Activated CD8-positive, alpha-beta memory T cell treated with anti-CD3 and anti-CD28 coated beads, Interleukin-2, amount 50 U/mL, for 48 hours (primary cell): ENCODE measurements at places on chromosomes 12 and 14.
A peak's percentile ranks its signal among the peaks of the same experiment; 100 is the strongest.

DNA sequence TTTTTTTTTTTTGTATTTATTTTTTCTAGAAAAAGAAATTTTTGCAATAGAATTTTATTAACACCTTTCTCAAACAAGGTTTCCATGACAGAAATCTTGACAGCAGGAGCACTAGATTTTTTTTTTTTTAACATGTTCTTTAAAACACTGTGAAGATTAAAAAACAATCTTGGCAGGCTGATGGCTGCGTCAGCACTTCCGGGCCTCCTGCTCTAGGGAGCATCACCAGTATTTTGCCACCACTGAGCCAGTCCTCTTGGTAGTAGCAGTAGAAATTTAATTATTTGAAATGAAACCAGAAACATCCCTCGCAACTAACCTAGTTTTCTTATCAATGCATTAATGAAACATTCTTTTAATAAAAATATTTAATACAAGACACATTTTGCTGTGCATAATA is 99.6 kb downstream of the APAF1 start:
- DNase-seq, result no peak

- DNase-seq, result no peak
These were observed 9.8 kb upstream of the ABHD12B start for GRCh38 chr14:50862036-50862570.

DNA sequence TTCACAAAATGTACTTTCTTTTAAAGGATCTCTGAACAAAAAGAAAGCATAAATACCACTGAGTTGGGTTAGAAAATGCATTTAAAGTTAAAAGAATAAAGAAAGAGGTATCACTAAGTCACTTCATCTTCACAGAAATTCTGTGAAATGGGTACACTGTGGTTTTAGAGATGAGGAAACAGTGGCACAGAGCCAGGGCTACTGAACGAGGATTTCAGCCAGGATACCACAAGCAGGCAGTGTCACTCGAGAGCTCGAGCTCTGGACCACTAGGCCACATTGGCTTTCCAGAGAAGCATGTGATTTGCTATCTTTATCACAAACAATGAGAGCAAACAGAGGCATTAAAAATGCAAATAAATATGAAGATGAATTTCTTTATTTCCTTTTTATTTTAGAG is 51.0 kb downstream of the WDHD1 start:
- DNase-seq, result no peak

DNA sequence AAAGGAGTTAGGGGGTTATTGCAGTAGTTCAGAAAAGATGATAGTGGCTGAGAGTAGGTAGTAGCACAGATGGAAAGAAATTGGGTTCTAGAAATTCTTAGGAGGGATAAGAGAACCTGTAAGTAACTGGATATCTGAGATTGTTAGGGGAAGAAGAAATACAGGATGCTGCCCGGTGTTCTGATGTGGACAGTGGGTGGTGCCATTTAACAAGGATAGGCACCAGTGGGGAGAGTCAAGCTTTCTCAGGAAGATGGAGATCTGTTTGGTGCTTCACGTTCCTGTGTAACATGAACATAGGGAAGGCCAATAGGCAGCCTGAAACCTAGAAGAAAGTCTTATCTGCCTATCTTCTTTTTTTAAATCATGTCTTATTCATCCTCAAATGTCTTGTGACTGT is 245.9 kb downstream of the NPAS3 start:
- DNase-seq, result no peak

DNA sequence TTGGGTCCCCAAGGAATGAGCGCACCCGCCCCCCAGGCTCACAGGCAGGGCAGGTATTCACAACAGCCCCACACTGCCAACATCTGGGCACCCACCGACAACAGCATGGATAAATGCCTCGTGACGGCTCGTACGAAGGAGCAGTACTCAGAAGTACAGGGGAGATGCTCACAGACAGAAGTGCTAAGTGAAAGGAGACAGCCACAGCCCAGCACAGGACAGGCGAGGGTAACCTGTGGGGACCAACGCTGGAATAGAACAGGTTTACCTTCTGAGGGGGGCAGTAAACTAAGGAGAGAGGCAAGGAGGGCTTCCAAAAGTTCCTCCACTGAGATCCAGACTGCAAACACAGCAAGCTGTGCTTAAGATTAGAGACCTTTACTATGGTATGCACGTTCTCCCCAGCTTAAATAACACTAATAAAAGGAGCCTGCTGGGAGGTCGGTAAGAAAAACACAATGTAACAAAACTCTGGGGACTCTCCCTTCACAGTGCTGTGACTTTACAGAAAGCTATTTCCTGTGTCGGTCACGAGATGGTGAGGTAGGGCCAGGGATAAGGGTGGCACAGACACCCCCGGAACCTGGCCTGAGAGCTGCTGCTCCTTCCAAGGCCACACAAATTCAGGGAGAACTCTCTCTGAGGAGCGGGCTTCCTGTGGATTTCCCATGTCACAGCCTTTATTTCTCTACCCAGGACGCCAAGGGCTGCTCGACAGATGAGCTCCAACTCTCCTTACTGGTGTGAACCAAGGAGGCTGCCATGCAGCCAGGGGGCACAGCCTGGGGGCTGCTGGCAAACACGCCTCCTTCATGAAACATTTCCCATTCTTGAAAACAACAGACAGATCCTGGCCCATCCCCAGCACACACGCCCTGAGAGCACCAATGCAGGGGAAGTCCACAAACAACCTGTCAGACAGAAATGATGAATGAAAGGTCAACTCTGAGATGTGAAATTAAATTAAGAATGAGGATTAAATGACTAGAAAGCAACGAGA is 26.3 kb downstream of the SLC15A4 start:
- no peak for DNase-seq

DNA sequence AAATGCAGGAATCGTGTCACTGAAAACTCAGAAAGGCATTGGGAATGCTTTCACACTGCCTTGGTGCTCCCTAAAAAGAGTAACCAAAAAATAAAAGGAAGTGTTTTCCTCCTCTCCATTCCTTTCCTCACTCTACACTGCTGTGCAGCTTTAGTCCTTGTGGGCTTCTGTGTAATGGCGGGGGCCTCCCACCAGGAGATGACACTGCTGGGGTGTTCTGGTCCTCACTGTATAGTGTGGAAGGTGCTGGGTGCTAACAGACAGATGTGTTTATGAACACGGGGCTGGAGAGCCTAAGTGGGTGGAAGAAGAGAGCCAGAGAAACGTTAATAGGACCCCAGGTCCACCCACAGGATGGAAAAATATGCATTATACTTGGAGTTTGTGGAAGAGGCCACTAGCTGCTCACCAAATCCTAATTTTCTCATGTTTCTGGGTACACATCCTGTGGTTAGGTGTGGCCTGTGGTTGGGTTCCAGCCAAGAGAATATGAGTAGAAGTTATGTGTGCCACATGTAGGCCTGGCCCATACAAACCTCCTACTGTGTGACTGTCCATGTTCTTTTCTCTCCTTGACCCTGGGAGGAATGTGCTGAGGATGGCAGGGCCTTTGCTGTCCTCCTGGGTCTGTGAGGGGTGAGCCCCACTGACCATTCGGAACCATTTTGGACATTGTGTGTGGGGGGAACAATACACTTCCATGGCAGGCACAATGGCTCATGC is 14.0 kb upstream of the C1S start:
- DNase-seq, result no peak

GRCh38 chr12:93502802-93503623 is 35.7 kb downstream of the MRPL42 start:
- no peak for DNase-seq

DNA sequence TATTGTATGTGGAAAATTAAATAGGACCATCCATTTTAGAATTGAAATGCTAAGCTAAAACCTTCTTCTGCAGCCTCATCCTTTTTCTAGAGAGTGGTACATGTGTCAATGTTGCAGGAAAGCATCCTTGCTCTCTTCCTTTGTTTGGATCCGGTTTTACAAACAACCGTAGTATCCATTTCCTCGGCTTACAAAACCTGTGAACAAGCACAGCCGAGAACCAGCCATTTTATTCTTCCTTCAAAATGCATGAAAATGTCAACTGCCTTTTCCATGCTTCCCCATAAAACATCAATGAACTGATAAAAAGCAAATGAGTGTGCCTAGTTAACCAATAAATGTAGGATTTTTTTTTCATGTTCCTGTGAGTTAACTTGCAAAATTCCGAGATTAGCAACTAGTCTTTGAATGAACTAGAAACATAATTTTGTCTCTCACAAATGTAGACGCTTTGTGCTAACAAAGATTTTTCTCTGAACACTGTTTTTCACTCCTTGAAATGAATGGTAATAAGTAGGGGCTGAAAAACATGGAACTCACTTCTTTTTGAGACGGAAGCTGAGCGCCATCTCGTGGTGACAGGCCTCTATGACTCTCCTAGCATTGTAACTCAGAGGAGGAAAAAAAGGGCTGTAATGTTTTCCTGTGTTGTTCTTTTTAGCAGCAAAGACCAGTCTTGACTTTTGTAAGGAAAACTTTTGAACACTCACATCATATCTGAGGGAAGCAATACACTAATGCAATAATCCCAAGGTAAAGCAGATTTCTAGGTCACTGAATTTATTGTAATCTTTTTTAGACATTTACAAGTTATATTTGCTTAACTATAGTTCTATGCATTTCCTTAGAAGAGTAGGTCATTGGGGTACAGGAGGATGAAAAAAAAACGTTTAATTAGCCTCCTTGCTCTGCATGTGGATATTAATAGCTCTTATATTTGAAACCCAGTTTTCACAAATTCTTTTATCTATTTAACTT is 157.4 kb upstream of the FOXG1 start:
- DNase-seq, result peak; percentile 57

- no peak for DNase-seq
These were observed 115.7 kb downstream of the LLPH start for GRCh38 chr12:66014818-66015217.

GRCh38 chr12:76226397-76226796 is 121.8 kb downstream of the BBS10 start:
- DNase-seq, result no peak

GRCh38 chr12:42260518-42260917 is 22.5 kb upstream of the YAF2 start:
- DNase-seq, result no peak

- DNase-seq, result no peak
These were observed 1.7 kb downstream of the PRICKLE1 start for GRCh38 chr12:42587601-42588523.

GRCh38 chr12:88142610-88142991 is 494 bp downstream of the TMTC3 start:
- peak; percentile 73 for DNase-seq

DNA sequence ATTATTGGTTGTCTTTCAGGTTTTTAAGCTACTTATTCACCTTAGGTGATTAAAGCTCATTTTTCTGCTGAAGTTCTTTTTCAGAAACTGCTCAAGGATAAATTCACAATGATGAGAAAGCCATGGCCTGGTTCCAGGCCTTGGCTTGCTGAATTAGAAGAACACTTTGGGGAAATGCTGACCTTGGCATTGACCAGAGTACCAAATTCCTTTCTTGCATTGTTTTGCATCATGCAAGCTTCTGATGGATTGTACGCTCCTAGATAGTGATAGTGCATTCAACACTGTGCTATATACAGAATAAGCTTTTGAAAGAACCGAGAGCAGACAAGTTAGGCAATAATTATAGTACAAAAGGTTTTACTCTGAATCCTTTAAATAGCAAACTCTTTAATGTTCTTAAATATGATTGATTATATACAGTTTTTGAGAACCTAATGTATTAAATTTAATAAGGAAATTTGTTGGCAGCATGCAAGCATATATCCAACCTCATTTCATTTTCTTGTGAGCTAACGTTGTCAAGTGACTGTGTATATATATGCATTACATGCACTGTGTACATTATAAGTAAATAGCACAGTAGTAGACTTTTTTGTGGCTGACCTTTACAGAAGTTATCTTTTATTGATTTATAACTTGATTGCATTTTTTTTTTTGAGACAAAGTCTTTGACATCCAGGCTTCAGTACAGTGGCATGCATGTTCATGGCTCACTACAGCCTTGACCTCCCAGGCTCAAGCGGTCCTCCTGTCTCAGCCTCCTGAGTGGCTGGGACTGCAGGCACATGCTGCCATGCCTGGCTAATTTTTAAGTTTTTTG is 99.2 kb downstream of the DIP2B start:
- no peak for DNase-seq
